MM.1S (cell line): ENCODE measurements at places on chromosomes 5 and 9.

GRCh38 chr9:33372900-33373299, 29.5 kb downstream of the AQP7 start:
- H3K36me3 ChIP-seq: no peaks in the 10 kb centered on the region
- no peak for DNase-seq
- no peaks in the 10 kb centered on the region for H3K27me3 ChIP-seq
- no peaks in the 10 kb centered on the region for H3K4me1 ChIP-seq
- no peak overlapping the region for H3K27ac ChIP-seq

GRCh38 chr9:14906644-14907359, 3.4 kb downstream of the FREM1 start:
- H3K27me3 ChIP-seq: no peaks in the 10 kb centered on the region
- no peak for DNase-seq
- no peaks in the 10 kb centered on the region for H3K36me3 ChIP-seq

GRCh38 chr9:37390759-37391158, 31.7 kb upstream of the GRHPR start:
- no peak overlapping the region for H3K27ac ChIP-seq
- peaks cover 12% of the 10 kb centered on the region for H3K4me1 ChIP-seq
- peak; percentile 95 for DNase-seq
- no peaks in the 10 kb centered on the region for H3K36me3 ChIP-seq
- H3K4me3 ChIP-seq: no peak overlapping the region
- no peaks in the 10 kb centered on the region for H3K27me3 ChIP-seq

GRCh38 chr5:135289651-135290050, 109.4 kb downstream of the MACROH2A1 start:
- no peak overlapping the region for H3K27ac ChIP-seq
- H3K4me1 ChIP-seq: no peaks in the 10 kb centered on the region
- H3K36me3 ChIP-seq: no peaks in the 10 kb centered on the region
- H3K4me3 ChIP-seq: no peak overlapping the region
- no peak for DNase-seq

DNA sequence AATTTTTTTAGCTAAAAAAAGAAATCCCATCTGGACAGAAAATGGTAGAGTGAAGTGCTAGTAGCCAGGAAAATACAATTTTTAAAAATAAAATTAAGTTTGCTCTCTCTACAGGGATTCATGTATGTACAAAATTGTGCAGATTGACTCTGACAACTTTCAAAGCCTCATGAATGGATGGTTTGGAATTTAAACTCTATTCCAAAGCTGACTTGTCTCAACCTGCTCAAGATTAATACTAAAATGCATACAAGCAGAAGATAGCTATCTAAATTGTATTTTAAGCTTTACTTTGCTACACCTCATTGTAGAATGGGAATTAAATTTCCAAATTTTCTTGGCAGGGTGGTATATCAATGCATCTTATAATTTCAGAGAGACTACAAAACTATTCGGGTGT, 257.6 kb downstream of the RFX3 start:
- H3K27ac ChIP-seq: no peak overlapping the region
- H3K36me3 ChIP-seq: no peaks in the 10 kb centered on the region
- no peak overlapping the region for H3K4me3 ChIP-seq
- no peaks in the 10 kb centered on the region for H3K4me1 ChIP-seq

DNA sequence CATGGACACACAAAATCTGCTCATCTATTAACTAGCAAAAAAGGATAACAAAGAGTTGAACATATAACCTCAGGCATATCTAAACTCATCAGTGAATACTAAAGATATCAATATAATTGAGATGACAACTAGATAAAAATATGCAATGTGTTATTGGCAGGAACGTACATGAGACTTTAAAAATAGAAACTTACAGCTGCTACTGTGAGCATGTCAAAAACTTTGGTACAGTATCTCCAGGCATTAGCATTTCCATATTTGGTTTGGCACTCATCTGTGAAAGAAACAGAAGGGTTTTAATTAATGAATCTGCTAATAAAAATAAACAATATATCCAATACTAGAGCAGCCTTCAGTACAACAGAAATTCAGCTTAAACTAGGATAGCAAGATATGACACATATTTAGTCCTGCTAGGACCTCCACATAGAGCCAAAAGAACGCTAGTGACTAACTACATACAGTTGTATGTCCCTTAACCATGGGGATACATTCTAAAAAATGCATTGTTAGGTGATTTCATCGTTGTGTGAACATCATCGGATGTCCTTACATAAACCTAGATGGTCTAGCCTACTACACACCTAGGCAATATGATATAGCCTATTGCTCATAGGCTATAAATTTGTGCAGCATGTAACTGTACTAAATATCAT, 10.5 kb upstream of the SCAI start:
- no peaks in the 10 kb centered on the region for H3K27me3 ChIP-seq
- no peak overlapping the region for H3K27ac ChIP-seq
- H3K36me3 ChIP-seq: peaks cover 4% of the 10 kb centered on the region; the same call in 1 of the 2 replicates
- no peaks in the 10 kb centered on the region for H3K4me1 ChIP-seq

- H3K36me3 ChIP-seq: no peaks in the 10 kb centered on the region
- DNase-seq: no peak
- no peak overlapping the region for H3K4me3 ChIP-seq
- H3K27ac ChIP-seq: no peak overlapping the region
- H3K27me3 ChIP-seq: no peaks in the 10 kb centered on the region
Measured at GRCh38 chr9:89815061-89815902, 210.5 kb downstream of the GADD45G start.

DNA sequence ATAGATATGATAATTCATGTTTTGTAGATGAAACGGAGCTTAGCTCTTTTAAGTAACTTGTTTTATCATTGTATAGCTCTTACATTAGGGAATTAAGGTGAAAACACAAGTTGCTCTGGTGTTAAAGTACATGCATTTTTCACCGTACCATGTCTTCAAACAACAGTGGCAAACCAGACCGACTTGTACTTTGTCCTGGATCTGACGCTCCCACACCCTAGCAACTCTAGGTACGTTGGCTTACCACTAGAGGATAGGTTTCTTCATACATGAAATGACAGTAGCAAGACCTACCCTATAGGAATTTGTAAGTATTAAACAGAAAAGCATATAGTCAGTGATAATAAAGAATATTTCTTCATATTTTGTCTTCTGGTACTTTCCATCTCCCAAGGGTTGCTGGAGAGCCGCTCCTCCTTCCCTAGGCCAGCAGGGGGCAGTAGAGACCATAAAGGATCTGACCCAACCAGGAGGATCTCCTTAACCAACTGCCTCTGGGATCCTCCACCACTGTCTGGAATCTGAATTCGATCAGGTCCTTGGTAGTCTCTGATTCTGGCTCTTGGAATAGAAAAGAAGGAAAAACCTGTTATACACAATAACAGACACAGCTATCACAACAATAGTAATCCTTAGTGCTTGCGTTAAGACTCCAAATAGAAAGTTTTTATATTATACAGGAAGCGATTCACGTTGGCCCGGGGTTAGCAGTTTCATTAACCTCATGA, 136.7 kb downstream of the CAVIN4 start:
- no peaks in the 10 kb centered on the region for H3K4me1 ChIP-seq
- H3K4me3 ChIP-seq: no peak overlapping the region
- no peak overlapping the region for H3K27ac ChIP-seq
- peak; percentile 53 for DNase-seq

GRCh38 chr9:14452539-14452938, 138.6 kb upstream of the NFIB start:
- H3K4me3 ChIP-seq: no peak overlapping the region
- DNase-seq: no peak
- no peaks in the 10 kb centered on the region for H3K4me1 ChIP-seq
- H3K27ac ChIP-seq: no peak overlapping the region
- H3K36me3 ChIP-seq: no peaks in the 10 kb centered on the region

GRCh38 chr9:135478829-135479468, 633 bp upstream of the PPP1R26 start:
- peak overlapping the region; percentile 20; the same call in 1 of the 2 replicates for H3K27ac ChIP-seq
- H3K4me3 ChIP-seq: peak overlapping the region; percentile 44
- peaks cover 10% of the 10 kb centered on the region for H3K27me3 ChIP-seq
- peak; percentile 72 for DNase-seq
- H3K4me1 ChIP-seq: 0 out of 2 replicates have a peak, but pooled peaks cover 6% of the 10 kb centered on the region

DNA sequence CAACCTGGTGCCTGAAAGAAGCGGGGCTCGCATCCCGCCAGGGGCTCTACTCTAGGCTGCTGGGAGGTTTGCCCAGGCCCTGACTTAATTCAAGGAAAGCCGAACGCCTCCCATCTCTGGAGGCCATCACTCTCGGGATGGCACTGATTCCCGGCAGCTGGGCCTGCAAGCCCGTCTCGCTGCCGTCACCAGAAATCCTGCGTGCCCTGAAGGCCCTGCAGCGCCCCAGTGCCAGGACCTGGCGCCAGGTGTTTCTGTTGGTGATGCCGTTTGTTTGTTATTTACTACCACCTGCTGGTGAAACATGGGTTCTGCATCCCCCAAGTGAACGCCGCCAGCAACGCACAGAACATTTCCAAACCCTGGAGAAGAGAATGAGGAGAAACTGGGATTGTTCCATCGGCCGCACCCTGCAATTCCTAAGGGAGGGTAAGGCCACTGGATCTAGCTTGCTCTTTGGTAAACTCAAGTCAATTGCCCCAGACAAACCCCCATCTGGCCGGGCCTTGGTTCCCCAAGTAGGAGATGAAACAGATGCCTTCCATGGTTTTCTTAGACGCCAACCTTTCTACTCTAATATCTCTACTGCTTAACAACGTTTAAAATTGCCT, 77.9 kb downstream of the AK8 start:
- DNase-seq: peak; percentile 79
- no peak overlapping the region for H3K4me3 ChIP-seq
- H3K36me3 ChIP-seq: no peaks in the 10 kb centered on the region
- H3K27me3 ChIP-seq: peaks cover 81% of the 10 kb centered on the region
- H3K4me1 ChIP-seq: no peaks in the 10 kb centered on the region
- no peak overlapping the region for H3K27ac ChIP-seq

- no peaks in the 10 kb centered on the region for H3K36me3 ChIP-seq
- H3K27me3 ChIP-seq: no peaks in the 10 kb centered on the region
- no peak overlapping the region for H3K4me3 ChIP-seq
Measured at GRCh38 chr9:9961934-9962333, 650.9 kb downstream of the PTPRD start.

DNA sequence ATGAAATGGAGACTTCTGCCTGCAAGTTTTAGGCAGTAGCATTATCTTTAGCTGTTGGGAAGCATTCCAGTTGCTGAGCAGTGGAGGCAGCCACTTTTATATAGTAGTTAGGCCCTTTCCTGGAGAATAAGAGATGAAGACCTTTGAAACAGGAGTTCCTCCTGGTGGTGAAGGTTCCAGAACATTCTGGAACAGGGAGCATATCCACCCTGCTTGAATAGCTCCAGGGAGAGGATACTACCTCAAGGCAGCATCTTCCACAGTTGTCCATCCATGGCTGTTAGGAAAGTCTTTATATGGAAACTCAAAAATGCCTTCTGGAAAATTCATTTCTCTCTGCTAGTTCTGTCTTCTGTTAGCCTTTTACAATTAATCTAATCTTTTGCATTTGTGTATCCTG, 3.0 kb downstream of the ASPN start:
- no peak overlapping the region for H3K27ac ChIP-seq
- H3K4me3 ChIP-seq: no peak overlapping the region
- no peaks in the 10 kb centered on the region; the same call in 1 of the 2 replicates for H3K36me3 ChIP-seq
- DNase-seq: no peak

DNA sequence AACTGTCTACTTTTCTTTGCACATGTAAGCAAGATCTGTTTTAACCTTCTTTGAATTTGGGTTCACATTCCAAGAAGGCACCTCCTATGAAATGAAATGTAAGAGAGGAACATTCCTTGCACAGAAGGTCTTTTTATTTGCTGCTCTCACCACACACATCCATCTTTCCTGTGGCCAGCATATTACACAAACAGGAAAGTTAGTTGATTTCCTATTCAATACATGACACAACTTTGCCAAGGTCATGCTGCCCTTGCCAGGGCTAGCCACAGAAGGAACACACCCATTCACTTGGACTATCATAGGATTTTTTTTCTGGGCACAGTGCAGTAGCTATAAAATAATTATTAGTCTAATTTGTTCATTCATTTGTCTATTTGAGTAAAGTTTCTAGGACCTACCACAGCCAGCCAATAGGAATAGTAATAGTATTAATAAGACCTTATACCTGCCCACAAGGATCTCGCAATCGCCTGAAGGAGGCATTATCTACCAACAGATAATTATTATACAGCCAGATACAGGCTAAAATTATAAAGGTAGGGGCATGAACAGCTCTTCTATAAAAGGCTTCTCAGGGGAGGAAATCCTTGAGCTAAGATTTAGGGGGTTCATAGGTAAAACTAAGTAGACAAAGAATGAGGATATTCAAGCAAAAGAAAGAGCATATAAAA, 78.1 kb upstream of the NREP start:
- no peak for DNase-seq
- H3K4me3 ChIP-seq: no peak overlapping the region
- no peaks in the 10 kb centered on the region for H3K4me1 ChIP-seq
- no peak overlapping the region for H3K27ac ChIP-seq
- no peaks in the 10 kb centered on the region for H3K27me3 ChIP-seq

DNA sequence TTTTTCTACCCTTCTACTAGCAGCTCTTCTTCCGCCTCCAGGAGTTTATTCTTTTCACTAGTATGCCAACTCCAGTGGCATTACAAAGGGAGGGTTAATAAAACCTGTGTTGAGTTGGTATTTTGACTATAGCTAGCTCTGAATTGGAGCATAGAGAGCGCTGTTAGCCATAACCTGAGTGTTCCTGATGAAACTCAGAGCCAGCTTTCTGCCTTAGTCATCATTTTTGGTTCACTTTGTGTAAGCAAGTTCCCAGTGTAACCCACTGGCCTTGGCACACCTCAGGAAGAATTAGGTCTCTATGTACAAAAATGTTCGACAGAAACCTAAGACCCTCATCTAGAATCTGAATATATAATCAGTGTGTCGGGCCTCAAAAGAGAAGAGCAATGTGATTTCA, 238.9 kb downstream of the NR3C1 start:
- H3K4me3 ChIP-seq: no peak overlapping the region
- peaks cover 63% of the 10 kb centered on the region for H3K4me1 ChIP-seq
- DNase-seq: peak; percentile 32
- H3K27ac ChIP-seq: peak overlapping the region; percentile 19; the same call in 1 of the 2 replicates
- H3K36me3 ChIP-seq: no peaks in the 10 kb centered on the region

- no peaks in the 10 kb centered on the region for H3K4me1 ChIP-seq
- DNase-seq: no peak
- H3K27me3 ChIP-seq: no peaks in the 10 kb centered on the region
- no peak overlapping the region for H3K27ac ChIP-seq
- H3K4me3 ChIP-seq: no peak overlapping the region
- no peaks in the 10 kb centered on the region for H3K36me3 ChIP-seq
Measured at GRCh38 chr5:54990841-54991258, 5.5 kb upstream of the ESM1 start.

GRCh38 chr5:180792965-180793287, 9.7 kb downstream of the MGAT1 start:
- peaks cover 5% of the 10 kb centered on the region; the same call in 1 of the 2 replicates for H3K4me1 ChIP-seq
- no peaks in the 10 kb centered on the region for H3K27me3 ChIP-seq
- H3K4me3 ChIP-seq: no peak overlapping the region
- peaks cover 18% of the 10 kb centered on the region for H3K36me3 ChIP-seq
- no peak for DNase-seq
